ENCODE measurements at places on chromosomes 5 and 9.

GRCh38 chr9:134372581-134373267, 46.5 kb downstream of the RXRA start:
- no peak for DNase-seq

- no peak for DNase-seq
Measured at GRCh38 chr5:65076251-65076869, 307.6 kb downstream of the CWC27 start.

DNA sequence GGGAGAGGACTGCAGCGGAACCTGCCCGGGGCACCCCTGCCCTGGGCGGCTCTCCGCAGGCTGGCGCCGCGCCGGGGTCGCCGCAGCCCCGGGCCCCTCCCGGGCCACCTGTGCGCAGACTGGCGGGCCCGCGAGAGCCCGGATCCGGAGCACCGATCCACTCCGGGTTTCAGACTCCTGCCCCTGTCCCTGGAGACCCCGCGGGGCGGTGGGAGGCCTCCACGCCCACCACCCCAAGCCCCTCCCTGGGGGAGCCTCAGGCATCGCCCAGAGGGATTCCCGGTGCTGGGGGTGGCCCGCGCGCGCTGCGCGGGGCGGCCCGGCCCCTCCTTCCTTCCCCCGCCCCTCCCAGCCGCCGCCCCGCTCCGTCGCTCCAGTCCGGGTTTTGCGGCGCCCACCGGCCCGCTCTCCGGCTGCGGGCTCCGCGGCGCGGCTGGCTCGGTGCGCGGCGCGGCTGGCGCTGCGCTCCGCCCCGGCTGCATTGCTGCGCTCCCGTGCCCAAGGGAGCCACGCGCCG, at the start of gene UNC5A:
TSS of gene UNC5A (plus strand) at position 479 of the 517 bp plus-strand sequence. CDS start 192 bp downstream, outside the sequence.
- no peak for DNase-seq

GRCh38 chr9:113219186-113219936, 1.7 kb downstream of the FKBP15 start:
- DNase-seq = no peak

DNA sequence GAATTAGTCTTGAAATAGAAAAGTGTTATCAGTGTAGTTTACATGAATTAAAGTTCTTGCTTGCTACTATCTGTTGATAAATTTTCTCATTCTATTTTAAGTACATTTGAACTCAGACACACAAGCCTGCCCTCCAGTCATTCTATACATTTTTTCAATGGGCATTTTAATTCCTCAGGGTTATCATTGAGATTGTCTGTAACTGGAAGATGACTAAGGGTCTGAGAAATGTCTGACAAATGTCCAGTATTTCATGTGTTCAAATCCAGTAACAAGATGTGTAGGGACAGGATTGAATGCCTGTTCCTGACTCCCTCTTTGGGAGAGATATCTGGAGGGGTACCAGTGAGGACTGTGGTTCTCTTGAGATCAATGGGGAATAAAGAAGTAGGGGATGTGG, 223.9 kb upstream of the ADAMTSL1 start:
- DNase-seq = no peak

GRCh38 chr5:39190311-39191102, 28.9 kb downstream of the FYB1 start:
- no peak for DNase-seq

GRCh38 chr5:135534609-135535419, 950 bp downstream of the NEUROG1 start:
- DNase-seq = no peak

- peak; percentile 95 for DNase-seq
Measured at GRCh38 chr5:175796536-175797499, 74.6 kb upstream of the CPLX2 start.

GRCh38 chr5:115336201-115336720, 39.8 kb upstream of the CCDC112 start:
- no peak for DNase-seq

GRCh38 chr9:27784847-27785713, 211.8 kb upstream of the C9orf72 start:
- DNase-seq = no peak

DNA sequence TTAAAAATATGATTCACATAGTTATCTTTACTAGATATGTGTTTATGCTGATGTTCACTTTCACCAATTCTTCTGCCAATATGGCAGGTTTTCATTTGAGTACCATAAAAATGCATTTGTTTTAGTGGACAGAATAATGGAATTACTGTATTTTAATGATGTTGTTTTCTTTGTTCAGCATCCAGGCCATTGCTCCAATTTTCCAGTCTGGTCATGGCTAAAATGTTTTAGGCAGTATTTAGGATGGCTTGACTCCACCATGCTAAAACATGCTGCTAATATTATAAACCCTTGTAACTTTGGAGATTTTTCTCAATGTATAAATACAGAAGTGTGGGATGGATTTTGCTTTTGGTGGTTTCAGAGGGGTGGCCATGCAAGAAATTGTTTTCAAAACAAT, 273.0 kb upstream of the RPS23 start:
- DNase-seq = no peak

GRCh38 chr5:177453852-177454396, 7.3 kb downstream of the PRR7 start:
- DNase-seq = no peak

DNA sequence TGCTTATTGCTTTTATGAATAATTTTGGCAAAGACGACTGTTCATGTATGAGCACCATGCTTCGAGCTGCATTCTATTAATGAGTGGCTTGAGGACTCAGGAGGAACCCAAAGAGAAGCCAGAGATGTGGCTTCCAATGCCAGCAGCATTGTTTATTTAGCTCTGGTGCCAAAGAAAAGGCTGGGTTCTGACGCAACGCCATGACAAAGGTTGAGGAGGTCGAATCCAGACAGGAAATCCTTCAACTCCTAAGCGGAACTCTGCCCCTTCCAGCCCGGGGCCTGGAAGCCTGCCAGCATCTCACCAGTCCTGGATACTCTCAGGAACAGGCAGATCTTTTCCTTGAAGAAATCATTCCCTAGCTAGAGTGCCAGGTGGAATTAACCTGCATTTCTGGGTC, 104.4 kb downstream of the ARHGAP26 start:
- DNase-seq = no peak

GRCh38 chr9:126309427-126310189, 17.0 kb upstream of the MVB12B start:
- DNase-seq = no peak

GRCh38 chr5:149837680-149838269, 106.8 kb downstream of the PDE6A start:
- DNase-seq = no peak

DNA sequence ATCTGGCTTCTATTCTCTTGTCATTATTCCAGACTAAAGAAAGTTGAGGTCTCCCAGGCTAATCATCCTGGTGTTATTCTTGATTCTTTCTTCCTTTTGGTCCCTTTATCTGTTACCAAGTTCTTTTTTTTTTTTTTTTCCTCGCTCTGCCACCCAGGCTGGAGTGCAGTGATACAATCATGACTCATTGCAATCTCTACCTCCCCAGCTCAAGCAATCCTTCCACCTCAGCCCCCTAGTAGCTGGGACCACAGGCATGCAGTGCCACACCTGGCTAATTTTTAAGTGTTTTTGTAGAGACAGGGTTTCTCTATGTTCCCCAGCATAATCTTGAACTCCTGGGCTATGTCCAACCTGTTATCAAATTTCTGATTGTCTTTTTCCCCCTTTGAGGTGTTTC, 126.6 kb upstream of the DHFR start:
- DNase-seq = no peak

DNA sequence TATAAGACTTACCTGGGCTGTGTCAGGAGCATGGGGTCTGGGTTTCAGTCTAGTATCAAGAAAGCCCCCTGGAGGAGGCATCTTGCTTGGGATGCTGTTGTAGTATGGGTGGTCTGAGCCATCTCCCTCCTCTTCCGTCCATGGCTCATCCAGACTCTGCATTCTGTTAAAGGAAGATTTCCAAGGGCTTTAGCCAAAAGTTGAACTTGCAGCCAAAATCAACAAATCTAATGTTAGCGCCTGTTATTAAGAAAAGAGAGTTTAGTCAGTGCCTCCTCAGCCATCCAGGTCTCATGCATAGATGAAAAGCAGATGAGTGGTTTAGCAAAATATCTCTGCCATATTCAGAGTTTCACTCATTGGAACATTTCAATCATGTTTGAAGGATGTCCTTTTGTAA, 55.6 kb downstream of the S1PR3 start:
- DNase-seq = no peak
